ENCODE measurements at places on chromosomes 3 and 15.

- no peak for DNase-seq
These were observed 81.1 kb upstream of the VGLL4 start for GRCh38 chr3:11724615-11725339.

DNA sequence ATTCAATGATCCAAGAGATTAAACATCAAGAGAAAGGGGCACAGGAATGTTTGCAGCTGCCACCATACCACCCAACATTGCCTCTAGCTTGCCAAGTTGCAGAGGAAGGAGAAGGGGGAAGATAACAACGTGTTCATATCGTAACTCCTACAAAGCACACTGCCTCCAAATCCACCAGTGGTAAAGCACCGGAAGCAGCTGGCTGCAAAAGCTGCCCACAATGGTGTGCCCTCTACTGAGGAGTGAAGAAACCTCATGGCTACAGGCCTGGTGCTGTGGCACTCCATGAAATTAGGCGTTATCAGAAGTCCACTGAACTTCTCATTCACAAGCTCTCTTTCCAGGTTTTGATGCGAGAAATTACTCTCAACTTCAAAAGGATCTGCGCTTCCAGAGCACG lies 263.9 kb upstream of the STT3B start:
- no peak for DNase-seq

DNA sequence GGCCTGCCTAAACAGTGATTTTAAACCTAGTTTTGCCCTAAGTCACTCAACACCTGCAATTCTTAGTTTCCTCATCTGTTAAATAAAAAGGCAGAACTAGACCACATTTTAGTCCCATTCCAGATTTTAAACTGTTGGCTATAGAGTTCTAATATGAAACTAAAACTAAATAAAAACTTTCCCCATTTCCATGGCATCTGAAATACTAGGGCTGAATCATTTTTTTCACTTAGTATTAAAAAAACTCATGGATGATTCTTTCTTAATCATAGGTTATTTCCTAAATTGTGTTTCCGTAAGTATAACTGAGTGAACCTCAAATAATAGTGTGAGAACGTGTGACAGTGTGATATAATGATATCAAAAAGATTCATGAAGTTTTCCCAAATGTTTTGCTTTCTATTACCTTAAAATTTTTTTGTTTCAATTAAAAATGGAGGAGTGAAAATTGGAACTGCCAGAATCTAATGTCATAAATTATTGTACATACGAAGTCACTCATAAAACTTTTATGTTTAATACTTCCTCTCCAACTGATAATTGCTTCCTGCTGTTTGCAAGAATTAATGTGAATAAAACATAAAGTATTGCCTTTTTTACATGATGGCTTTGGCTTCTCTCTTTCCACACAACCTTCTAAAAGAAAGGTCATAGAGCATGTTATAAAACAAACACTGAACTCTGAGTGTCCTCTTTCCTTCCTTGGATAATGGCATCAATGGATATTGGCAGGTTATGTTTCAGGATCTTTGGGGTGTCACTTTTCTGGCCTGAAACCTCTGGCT lies 315.1 kb upstream of the MME start:
- no peak for DNase-seq

GRCh38 chr3:137297770-137298169 lies 340.0 kb downstream of the IL20RB start:
- no peak for DNase-seq

GRCh38 chr3:129504471-129505100 lies 23.9 kb upstream of the RHO start:
- DNase-seq = no peak

Data from activated T-helper 1 cell treated with anti-CD3 and anti-CD28 coated beads, Interleukin-2, amount 50 U/mL, for 16 hours (primary cell).